Bronchial epithelial cell (primary cell): ENCODE measurements at places on chromosomes 2 and 18.

DNA sequence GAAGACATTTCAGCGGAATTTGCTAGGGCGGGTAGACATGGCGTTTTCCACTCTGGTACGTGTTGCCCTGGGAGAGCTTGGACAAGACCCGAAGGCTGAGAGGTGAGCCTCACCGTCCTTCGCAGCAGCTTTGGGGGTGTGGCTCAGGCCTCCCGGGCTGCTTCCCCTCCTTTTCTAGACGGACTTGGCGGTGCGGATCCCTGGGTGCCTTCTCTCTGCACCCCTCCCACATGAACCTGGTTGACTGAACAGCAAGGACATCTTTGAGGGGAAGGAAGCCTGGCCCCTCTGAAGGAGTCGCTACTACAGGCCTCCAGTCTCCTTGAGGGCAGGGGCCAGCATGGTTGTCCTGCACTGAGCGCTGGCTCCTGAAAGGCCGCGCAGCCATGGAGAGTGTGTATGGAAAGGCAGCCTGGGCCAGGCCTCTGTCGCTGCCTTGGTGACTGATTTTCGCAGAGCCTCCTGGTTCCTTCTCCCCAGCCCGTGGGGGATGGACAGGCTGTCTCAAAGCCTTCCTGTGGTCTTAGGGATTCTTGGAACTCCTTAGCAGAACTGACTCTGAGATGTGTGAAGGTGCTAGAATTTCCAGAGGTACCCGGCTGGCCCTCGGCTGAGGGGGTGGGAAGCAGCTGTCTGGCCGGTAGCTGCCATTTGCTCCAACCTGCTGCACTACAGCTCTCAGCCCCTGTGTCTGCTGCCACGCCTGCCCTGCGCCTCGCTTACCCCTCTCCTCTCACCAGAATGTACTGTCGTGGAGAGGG lies 9.9 kb downstream of the CNNM4 start:
- no peak for DNase-seq

DNA sequence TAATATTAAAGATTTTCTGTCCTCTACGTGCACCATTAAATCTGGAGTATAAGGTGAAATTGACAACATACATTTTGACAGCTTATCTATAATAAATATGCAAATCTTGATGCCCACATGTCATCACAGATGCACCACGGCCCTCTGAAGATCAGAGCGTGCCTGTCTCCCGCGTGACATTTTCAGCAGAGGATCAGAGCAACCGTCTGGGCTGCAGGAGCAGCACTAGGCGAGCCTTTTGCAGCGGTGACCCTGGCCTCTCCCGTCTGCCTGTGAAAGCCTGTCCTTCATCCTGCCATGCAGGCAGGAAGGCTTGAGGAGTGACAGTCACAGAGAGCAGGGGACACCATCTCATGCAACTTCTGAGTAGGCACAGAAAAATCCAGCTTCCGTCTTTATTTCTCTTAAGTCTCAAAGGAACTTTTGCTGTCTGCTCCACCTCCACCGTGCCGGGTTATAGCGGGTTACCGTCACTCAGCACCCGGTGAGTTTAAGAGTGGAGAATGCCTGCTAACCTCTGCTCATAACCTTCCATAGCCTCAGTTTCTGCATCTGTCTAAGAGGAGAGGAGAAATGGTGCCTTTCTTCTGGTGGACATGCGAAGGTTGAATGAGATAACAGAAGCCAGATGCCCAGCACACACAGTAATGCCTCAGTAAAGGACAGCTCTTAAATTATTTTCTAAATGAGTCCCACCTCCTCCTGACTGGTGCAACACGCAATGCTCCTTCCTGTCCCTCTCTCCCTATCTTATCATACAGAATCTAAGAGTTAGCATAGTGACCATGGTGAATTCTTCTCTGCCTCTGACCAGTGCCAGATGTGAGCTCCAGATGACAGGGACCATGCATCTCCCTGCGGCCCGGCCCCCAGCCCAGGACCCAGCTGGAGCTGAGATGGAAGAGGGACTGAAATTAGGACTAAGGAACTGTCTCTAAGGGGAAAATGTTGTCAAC lies 43.8 kb downstream of the CELF4 start:
- DNase-seq: no peak

- no peak for DNase-seq
Observed at GRCh38 chr18:56505971-56506370, 132.4 kb downstream of the TXNL1 start.

GRCh38 chr2:23657371-23657770 lies 269.6 kb downstream of the ATAD2B start:
- DNase-seq: no peak

GRCh38 chr2:138572318-138572717 lies 70.7 kb downstream of the SPOPL start:
- peak; percentile 10 for DNase-seq

DNA sequence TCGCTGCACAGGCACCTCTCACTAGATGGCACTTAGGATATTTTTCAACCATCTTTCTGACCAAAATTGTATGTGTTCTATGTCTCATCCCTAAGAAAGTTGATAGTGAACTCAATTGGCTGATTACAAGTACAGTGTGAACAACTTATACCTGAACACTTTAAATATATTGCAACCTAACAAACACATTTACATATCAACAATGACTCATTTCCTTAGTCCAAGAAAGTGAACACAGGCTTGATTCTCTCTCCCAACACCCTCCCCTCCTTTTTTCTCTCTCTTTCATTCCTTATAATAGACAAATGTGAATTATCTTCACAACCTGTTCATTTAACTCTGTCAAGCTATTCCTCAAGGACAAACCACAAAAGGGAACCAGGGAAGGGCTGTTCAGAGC lies 192.0 kb downstream of the SLC8A1 start:
- DNase-seq: peak; percentile 35

GRCh38 chr2:157839162-157839801 lies 36.8 kb downstream of the ACVR1 start:
- peak; percentile 15 for DNase-seq
